ENCODE measurements at places on chromosomes 11 and 22.

- no peak for DNase-seq
Observed at GRCh38 chr11:114553642-114554041, 6.0 kb downstream of the NXPE1 start.

- DNase-seq: no peak
Observed at GRCh38 chr11:74138572-74138971, 32.2 kb downstream of the C2CD3 start.

- no peak for DNase-seq
Observed at GRCh38 chr11:101848262-101848661, 66.5 kb upstream of the CEP126 start.

DNA sequence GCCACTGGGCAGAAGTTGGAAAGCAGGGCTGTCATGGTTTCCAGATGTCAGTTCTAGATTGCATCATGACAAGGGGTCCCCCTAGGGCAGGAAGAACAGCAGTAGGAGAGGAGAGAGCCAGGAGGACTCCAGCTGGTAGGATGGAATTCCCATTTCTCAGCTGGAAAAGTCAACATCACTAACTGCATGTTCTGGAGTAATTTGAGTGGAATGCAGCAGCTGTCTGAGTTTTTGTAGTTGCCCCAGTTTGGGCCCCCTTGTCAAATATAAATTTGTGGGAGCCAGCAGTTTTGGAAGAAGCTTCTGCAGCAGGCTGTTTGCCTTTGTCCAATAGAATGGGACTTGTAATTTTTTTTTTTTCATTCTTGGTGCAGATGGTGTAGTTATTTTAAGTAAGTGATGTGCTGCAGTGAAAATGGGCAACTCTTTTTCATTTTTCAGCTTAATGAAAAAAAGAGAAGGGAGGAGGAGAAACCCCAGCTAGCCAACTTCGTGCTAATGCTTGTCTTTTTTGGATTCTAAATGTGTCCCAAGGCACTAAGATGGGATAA is 86.9 kb downstream of the LDLRAD3 start:
- no peak for DNase-seq

GRCh38 chr11:19849107-19849789 is 136.6 kb downstream of the NAV2 start:
- no peak for DNase-seq

GRCh38 chr11:20712912-20713311 is 43.5 kb downstream of the NELL1 start:
- no peak for DNase-seq

DNA sequence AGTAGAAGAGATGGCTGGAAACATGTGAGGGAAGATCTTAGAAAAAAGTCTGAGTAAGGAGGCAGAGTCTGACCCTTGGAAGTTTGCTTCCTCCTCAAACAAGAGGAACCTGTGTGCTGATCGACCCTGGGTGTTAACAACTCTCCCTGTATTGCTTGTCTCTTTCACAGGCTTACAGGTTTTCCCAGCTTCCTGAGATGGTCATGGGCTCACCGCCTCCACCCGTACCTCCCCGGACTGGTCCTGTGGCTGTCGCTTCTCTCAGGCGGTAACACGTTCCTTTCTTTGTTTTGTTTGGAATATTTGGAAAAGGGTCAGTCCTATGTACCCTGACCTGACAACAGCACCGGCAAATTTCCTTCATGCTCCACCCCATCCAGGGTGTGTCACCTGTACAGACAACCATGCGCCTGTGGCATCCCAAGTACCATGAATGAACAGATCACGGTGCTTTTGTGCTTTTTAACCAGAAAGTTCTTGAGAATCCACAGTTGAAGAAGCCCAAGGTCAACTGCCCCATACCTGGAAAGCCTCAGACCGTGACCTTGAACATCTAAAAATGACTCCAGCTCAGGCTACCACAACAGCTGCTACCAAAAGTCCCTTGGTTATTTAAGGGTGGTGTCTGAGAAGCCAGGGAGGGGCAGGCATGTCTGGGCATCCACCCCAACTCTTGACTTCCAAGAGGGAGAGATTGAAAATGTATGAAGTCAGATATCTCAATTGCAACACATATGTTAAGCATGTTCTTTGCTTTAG is 44.6 kb downstream of the C11orf91 start:
- DNase-seq: no peak

DNA sequence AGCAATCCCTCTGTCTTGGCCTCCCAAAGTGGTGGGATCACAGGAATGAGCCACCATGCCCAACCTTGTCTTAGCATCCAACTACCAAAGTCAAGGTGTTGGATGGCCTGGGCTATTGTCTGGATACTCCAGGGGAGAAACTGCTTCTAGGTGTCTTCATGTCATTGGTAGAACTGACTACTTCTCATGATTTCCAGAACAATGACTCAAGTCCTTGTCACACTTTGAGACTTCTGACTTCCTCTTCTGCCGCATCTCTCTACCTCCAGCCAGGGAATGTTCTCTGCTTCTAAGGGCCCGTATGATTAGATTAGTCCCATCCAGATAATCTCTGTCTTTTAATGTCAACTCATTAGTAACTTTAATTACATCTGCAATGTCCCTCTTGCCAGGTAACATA is 30.6 kb downstream of the APOL6 start:
- no peak for DNase-seq

- DNase-seq: no peak
Observed at GRCh38 chr11:98434296-98434695, 586.5 kb upstream of the CNTN5 start.

GRCh38 chr22:36505998-36506635 is 723 bp downstream of the FOXRED2 start:
- no peak for DNase-seq

GRCh38 chr22:28143961-28144745 is 225.1 kb upstream of the PITPNB start:
- no peak for DNase-seq

DNA sequence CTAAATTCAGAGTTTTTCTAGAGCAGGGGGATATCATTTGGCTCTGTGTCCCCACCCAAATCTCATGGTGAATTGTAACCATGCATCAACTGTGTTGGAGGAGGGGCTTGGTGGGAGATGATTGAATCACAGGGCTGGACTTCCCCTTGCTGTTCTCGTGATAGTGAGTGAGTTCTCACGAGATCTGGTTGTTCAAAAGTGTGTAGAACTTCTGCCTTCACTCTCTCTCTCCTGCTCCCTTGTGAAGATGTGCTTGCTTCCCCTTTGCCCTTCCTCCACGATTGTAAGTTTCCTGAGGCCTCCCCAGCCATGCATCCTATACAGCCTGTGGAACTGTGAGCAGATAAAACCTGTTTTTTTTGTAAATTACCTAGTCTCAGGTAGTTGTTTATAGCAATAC is 22.0 kb upstream of the FBLN1 start:
- no peak for DNase-seq

- DNase-seq: no peak
Observed at GRCh38 chr11:77042111-77042726, 8.0 kb downstream of the B3GNT6 start.

DNA sequence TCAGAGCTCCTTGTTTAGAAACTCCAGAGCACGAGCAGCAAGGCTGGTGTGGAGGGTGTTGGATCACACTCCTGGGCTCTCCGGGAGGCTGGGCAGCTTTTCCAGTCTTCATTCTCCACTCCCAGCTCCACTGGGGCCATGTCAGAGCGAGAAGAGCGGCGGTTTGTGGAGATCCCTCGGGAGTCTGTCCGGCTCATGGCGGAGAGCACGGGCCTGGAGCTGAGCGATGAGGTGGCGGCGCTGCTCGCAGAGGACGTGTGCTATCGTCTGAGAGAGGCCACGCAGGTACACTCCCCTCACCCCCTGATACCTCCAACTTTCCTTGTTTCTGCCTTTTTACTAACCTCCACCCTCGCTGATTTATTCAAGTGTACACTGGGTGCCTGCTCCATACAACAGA is 4.5 kb downstream of the TAF6L start:
- no peak for DNase-seq

DNA sequence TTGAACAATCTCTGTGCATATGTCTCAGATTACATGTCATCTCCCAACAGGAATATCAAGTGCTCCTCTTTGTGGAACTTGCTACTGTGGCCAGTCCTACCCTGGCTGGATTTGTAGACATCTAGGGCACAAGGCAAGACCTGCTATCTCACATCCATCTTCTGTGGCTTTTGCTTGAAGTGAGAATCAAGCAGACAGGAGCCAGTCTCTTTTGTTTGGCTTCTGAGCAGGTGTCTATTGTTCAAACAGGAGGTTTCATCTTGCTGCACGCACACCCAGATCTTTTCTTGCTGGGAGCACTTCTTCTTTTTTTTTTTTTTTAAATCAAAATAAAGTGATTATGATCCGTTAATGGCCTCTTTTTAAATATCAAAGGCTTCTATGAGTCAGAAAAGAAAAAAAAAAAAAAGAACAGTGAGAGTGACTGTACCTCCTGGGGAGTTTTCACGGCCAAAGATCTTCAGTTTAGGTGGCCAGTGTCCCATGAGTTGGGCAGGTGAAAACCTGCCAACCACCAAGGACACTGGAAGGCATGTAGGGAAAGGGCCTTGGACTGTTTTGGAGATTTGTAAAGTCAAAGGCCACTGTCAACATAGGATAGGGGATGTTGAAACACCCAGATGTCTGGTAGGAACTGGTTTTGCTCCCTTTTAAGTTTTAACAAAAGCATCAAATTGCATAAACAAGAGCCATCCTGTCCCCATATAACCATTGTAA is 78.1 kb downstream of the CD44 start:
- no peak for DNase-seq

GRCh38 chr11:120912504-120912903 is 111.4 kb upstream of the TBCEL start:
- no peak for DNase-seq

DNA sequence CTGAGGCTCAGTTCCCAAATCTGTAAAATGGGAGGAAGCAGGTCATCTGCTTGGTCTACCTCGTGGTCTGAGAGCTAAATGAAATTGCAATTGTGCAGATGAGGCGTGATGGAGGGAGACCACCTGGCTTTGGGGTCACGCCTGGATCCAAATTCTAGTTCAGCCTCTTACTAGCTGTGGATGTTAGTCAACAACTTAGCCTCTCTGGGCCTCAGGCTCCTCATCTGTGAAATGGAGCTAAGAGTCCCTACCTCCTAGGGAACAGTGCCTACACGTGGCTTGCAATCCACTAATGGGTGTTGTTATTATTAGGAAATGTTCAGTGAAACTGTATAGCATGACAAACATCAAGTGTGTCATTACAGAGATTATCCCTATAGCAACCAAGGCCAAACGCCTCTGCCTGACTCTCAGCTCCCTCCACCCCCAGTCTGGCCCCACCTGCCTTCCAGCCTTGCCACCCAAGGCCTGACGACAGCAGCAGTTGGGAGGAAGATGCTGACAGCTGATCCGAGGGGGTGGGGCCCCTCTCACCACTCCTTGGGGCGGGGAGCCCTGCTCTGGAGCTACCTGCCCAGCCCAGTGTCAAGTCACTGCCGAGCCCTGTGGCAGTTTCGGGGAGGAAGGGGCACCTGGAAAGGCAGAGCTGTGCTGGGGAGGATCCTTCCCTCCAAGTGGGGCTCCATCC is 1.7 kb upstream of the RHOD start:
- DNase-seq: peak; percentile 29

DNA sequence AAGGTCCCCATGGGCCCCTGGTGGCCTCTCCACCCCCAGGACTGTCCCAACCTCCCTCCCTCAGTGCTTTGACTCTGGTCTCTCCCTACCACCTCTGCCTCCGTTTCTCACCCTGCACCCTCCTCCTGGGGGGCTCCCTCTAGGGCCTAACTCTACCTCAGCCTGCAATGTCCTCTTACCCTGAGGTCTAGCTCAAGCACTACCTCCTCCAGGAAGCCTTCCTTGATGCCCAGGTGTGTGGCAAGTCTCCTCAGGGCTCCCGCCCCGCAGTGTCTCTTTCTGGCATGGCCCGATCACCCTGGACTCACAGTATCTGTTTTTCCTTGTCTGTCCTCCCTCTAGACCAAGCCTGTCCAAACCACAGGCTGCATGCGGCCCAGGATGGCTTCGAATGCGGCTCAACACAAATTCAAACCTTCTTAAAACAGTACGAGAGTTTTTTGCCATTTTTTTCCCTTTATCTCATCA is 90.8 kb downstream of the PHF21B start:
- no peak for DNase-seq

DNA sequence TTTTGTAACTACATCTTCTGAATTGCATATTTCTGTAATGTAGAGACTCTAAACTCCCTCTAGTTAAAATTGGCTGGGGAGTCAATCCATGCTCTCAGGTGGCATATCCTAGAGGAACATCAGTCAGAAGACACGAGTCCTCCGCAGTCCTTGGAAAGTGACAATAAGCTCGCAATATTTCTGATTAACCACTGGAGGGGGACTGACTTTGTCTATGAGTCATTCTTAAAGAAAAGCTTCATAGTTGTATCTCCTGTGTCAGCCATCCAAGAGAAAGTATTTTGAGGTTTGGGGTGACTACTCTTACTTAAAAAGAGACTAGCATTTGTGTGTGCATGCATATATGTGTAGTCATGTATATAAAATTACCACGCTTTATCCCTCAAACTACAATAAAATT is 60.2 kb downstream of the SLN start:
- no peak for DNase-seq

DNA sequence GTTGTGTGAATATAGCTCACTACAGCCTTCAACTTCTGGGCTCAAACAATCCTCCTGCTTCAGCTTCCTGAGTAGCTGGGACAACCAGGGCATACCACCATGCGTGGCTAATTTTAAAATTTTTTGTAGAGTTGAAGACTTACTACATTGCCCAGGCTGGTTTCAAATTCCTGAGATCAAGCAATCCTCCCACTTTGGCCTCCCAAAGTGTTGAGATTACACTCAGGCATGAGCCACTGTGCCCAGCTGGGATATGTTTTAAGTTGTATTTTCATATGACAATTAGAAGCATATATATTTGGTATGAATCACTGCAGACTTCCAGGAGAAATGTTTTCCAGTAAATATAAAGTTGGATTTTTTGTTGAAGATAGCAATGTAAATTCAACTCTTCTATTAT is 15.4 kb downstream of the DDX10 start:
- DNase-seq: no peak

DNA sequence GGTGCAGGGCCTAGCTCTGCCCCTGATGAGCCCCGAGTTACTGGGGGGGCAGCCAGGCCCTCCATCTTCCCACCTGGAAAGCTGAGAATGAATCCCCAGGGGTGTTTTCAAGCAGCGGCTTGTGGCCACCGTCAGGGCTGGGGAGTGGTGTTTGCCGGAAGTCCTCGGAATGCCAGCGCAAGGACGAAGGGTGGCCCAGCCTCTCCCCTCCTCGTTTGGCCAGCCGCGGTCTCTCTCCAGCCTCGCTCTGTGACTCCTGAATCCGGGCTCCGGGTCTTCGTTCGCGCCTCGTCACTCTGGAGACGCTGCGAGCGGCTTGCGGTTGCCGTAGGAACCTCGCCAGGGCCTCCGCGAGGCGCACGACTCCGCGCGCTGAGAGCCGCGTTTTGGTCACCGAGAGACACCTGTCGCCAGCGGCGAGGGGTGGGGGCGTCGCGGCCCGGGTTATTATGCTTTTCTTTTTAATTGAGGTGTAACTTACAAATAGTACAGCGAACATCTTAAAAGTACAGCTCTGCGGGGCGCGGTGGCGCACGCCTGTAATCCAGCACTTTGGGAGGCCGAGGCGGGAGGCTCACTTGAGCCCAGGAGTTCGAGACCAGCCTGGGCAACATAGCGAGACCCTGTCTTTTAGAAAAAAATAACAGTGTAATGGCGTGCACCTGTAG is 6.3 kb upstream of the KDELR3 start:
- peak; percentile 59 for DNase-seq

GRCh38 chr11:134340354-134340964 is 8.7 kb downstream of the GLB1L2 start:
- DNase-seq: no peak

GRCh38 chr22:20586403-20586745 is 79.0 kb downstream of the MED15 start:
- no peak for DNase-seq

Data from stimulated activated CD4-positive, alpha-beta T cell treated with anti-CD3 and anti-CD28 coated beads, Interleukin-4, amount 100 ng/mL, for 48 hours (primary cell).